Thyroid gland (tissue), 4 donors: ENCODE measurements at places on chromosomes 13 and 19. TPM values are rescaled to one million over a fixed set of nuclear protein-coding genes. Genes with fewer than 3 reads are reported as not detected.
A peak's percentile ranks its signal among the peaks of the same experiment; 100 is the strongest.

GRCh38 chr13:105874814-105875213 lies 660.6 kb downstream of the EFNB2 start:
- H3K36me3 ChIP-seq: no peaks in the 10 kb centered on the region
- H3K4me1 ChIP-seq: no peaks in the 10 kb centered on the region
- no peak for DNase-seq

CACNG8 gene
- not detected for total RNA-seq

SIGLEC12 gene
- not detected for total RNA-seq

GRCh38 chr19:28400953-28401671 lies 811.8 kb downstream of the UQCRFS1 start:
- H3K4me1 ChIP-seq: no peaks in the 10 kb centered on the region
- no peaks in the 10 kb centered on the region for H3K27me3 ChIP-seq
- H3K36me3 ChIP-seq: no peaks in the 10 kb centered on the region
- H3K27ac ChIP-seq: no peak overlapping the region
- DNase-seq: no peak
- no peak overlapping the region for H3K4me3 ChIP-seq

HIF3A gene
- 78.6 TPM for total RNA-seq

- no peak overlapping the region for H3K4me3 ChIP-seq
- H3K27me3 ChIP-seq: no peaks in the 10 kb centered on the region
- no peak for DNase-seq
- H3K27ac ChIP-seq: no peak overlapping the region
Observed at GRCh38 chr13:43133792-43134191, 110.4 kb downstream of the DNAJC15 start.

DNA sequence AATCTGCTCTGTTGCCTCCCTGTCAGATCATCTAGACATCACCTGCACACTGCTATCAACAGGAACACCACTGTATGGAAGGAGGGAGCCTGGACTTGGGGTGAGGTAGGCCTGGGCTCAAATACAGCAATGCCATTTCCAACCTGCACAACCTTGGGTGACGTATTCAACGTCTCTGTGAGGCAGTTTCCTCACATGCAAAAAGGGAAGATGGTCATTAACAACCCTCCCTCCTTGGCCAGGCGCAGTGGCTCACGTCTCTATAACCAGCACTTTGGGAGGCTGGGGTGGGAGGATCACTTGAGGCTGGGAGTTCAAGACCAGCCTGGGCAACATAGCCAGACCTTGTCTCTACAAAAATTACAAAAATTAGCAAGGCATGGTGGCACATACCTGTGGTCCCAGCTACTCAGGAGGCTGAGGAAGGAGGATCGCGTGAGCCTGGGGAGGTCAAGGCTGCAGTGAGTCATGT lies 13.1 kb downstream of the XRCC1 start:
- H3K4me3 ChIP-seq: no peak overlapping the region
- H3K36me3 ChIP-seq: no peaks in the 10 kb centered on the region
- peak overlapping the region; percentile 12 for H3K27ac ChIP-seq
- H3K4me1 ChIP-seq: no peaks in the 10 kb centered on the region

GRCh38 chr19:24159707-24160106 lies 72.7 kb downstream of the ZNF254 start:
- no peaks in the 10 kb centered on the region for H3K36me3 ChIP-seq
- H3K27ac ChIP-seq: no peak overlapping the region
- H3K27me3 ChIP-seq: no peaks in the 10 kb centered on the region
- H3K4me3 ChIP-seq: no peak overlapping the region
- no peaks in the 10 kb centered on the region for H3K4me1 ChIP-seq

- no peak overlapping the region for H3K27ac ChIP-seq
- H3K4me1 ChIP-seq: no peaks in the 10 kb centered on the region
- no peaks in the 10 kb centered on the region for H3K27me3 ChIP-seq
- no peak overlapping the region for H3K4me3 ChIP-seq
- no peaks in the 10 kb centered on the region for H3K36me3 ChIP-seq
- no peak for DNase-seq
Observed at GRCh38 chr13:99119656-99120055, 81.0 kb upstream of the UBAC2 start.

DNA sequence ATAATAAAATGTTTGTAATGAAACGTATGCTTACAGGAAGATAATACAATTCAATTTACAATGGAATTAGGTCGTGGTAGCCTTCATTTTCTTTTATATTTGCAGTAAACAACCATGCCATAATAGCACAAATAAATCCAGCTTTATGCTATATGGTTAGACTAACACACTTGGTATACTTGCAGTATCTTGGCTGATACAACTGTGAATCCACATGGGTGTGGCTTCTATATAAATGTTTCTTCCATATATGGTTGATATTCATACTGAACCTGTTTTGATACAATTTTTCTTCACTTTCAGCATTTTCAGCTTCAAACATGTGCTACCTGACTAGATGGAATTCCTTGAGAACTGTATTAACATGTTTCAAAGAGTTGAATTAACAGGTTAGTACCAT lies 20.4 kb upstream of the SPRY2 start:
- no peaks in the 10 kb centered on the region for H3K27me3 ChIP-seq
- no peak overlapping the region for H3K4me3 ChIP-seq
- H3K27ac ChIP-seq: no peak overlapping the region
- DNase-seq: no peak
- H3K4me1 ChIP-seq: peaks cover 5% of the 10 kb centered on the region

DNA sequence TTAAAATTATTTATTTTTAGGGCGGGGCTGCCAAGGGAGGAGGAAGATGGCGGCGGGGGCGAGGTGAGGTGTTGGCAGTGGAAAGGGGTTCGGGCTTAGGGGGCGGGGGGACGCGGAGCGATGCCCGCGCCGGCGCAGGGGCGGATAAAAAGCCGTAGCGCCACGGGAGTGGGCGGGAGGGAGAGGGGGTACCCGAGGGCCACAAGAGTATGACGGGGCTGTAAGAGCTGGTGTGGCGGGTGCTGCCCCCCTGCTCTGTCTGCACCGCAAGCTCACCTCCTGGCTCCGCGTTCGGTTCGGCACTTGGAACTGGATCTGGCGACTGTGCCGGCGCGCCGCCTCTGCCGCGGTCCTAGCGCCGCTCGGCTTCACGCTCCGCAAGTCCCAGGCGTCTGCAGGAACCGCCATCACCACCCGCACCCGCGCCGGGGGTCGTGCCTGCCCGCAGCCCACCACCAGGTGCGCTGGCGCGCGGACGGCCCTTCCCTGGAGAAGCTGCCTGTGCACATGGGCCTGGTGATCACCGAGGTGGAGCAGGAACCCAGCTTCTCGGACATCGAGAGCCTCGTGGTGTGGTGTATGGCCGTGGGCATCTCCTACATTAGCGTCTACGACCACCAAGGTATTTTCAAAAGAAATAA lies 265.2 kb upstream of the SGCG start:
- H3K27ac ChIP-seq: peak overlapping the region; percentile 54
- peak overlapping the region; percentile 38 for H3K4me3 ChIP-seq
- H3K36me3 ChIP-seq: no peaks in the 10 kb centered on the region
- DNase-seq: peak; percentile 80
- no peaks in the 10 kb centered on the region for H3K27me3 ChIP-seq

SGCG gene
- not detected for total RNA-seq

TNFRSF19 gene
- 8.5 TPM for total RNA-seq

SYCN gene
- not detected for total RNA-seq

DNA sequence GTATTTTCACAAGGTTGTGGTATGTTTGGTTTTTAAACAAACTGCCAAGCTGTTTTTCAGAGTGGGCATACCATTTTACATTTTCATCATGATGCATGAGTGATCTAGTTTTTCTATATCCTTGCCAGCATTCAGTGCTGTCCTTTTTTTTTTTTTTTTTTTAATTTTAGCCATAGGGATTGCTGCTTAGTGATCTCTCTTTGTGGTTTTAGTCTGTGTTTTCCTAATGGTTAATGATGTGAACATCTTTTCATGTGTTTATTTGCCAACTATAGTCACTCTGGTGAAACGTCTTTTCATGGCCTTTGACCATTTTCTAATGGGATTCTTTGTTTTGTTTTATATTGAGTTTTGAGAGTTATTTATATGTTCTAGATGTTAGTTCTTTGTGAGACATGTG lies 59.7 kb downstream of the SHISA2 start:
- no peak overlapping the region for H3K27ac ChIP-seq
- no peaks in the 10 kb centered on the region for H3K27me3 ChIP-seq
- no peak for DNase-seq
- H3K36me3 ChIP-seq: no peaks in the 10 kb centered on the region
